ENCODE measurements at places on chromosomes 4 and X. TPM values are rescaled to one million over a fixed set of nuclear protein-coding genes. Genes with fewer than 3 reads are reported as not detected.
A peak's percentile ranks its signal among the peaks of the same experiment; 100 is the strongest.

- DNase-seq, result no peak
- H3K27ac ChIP-seq, result no peak overlapping the region
These were observed 101.1 kb downstream of the TMA16 start for GRCh38 chr4:163595580-163595979.

Gene MAGEA8
- total RNA-seq, result not detected

DNA sequence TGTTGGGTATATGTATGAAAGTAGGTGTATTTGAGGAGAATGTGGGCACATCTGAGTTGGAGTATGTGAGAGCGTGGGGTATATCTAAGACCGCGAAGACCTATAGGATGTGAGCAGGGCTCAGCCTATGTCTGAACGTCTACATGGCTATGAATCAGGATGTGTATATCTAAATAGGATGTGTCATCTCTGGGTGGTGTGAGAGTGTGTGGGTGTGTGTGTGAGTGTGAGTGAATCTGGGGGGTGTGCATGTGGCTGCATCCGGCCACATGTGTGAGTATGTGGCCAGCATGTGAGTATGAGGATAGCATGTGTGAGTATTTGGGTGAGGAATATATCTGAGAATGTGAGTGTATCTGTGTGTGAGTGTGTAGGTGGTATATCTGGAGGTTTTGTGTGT lies 7.7 kb downstream of the GPR173 start:
- H3K27me3 ChIP-seq, result no peaks in the 10 kb centered on the region
- H3K4me3 ChIP-seq, result no peak overlapping the region
- no peaks in the 10 kb centered on the region for H3K4me1 ChIP-seq
- H3K36me3 ChIP-seq, result no peaks in the 10 kb centered on the region
- DNase-seq, result no peak

Gene BEX5
- 4.3 TPM for total RNA-seq

- H3K4me1 ChIP-seq, result no peaks in the 10 kb centered on the region
- no peak overlapping the region for H3K4me3 ChIP-seq
- DNase-seq, result no peak
- no peaks in the 10 kb centered on the region for H3K27me3 ChIP-seq
- H3K27ac ChIP-seq, result no peak overlapping the region
- no peaks in the 10 kb centered on the region for H3K36me3 ChIP-seq
These were observed 219.5 kb downstream of the HS6ST2 start for GRCh38 chrX:132738951-132739350.

DNA sequence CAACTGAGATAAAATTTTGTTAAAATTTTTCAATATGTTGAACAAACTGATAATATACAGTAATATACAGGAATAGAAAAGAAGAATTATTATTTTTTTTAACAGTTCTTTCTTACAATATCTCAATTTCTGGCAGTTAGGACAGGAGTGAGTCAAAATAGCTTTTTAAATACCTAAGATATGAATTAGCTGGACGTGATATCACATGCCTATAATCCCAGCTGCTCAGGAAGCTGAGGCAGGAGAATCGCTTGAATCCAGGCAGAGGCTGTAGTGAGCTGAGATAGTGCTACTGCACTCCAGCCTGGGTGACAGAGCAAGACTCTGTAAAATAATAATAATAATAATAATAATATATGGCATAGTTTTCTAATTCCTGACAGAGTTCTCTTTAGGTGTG lies 1039.3 kb downstream of the STPG2 start:
- H3K27me3 ChIP-seq, result no peaks in the 10 kb centered on the region
- no peaks in the 10 kb centered on the region for H3K36me3 ChIP-seq
- H3K27ac ChIP-seq, result no peak overlapping the region

DNA sequence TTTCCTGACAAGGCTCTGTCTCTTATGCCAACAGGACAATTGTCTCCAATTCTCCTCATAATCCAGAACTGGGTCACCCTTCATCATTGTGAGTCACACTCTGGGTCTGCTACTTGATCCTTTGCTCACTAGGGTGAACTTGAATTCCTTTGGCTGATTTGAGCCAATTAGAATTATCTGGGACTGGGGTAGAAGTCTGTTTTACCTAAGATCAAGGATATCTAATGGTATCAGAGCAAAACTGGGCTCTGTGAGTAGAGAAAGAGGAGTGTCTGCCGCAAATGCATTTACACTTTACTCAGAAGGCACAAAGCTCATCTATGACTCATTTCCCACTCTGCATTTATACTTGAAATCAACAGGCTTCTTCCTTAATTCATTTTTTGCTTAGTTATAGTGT lies 72.6 kb downstream of the PITX2 start:
- H3K4me3 ChIP-seq, result no peak overlapping the region
- H3K36me3 ChIP-seq, result no peaks in the 10 kb centered on the region
- DNase-seq, result no peak

- peak; percentile 42 for DNase-seq
- H3K27me3 ChIP-seq, result no peaks in the 10 kb centered on the region
- no peaks in the 10 kb centered on the region for H3K36me3 ChIP-seq
- no peaks in the 10 kb centered on the region for H3K4me1 ChIP-seq
These were observed 28.0 kb downstream of the DMD start for GRCh38 chrX:33183361-33183760.

GRCh38 chr4:108777388-108777787 lies 14.5 kb upstream of the ETNPPL start:
- H3K4me1 ChIP-seq, result peaks cover 8% of the 10 kb centered on the region
- H3K4me3 ChIP-seq, result no peak overlapping the region
- H3K36me3 ChIP-seq, result no peaks in the 10 kb centered on the region
- H3K27me3 ChIP-seq, result no peaks in the 10 kb centered on the region

DNA sequence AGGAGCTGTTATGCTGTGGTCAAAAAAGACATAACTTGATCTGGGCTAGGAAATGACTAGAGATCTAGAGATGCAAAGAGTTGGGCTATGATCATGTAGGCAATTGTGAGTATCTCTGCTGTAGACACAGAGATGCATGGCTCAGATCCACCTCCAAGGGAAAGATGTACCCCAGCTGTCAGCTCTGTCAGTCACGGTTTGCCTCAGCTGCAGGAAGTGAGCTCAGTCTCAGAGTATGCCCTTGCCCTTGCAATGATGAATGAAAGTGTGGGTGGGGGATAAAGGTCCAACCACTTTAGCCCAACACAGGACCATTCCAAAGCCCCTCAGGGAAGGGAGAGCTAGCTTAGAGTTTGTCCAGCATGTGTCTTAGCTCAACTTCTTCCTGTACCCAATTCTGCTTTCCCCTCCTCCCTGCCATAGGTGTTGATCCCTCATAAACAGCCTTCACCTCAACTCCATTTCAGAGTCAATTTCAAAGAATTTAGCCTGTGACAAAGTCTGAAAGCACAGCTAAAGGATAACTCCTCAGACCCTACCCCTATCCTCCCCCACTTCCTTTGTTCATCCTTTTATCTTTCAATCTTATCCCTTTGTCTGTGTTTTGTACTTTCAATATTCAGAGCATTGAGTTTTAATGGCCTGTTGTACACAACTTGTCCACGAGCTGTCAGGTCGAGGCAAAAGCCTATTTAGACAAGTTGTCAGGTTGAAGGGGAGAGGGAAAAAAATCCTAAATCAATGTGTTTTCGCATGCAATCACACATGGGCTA lies 90.6 kb downstream of the MID1IP1 start:
- H3K36me3 ChIP-seq, result no peaks in the 10 kb centered on the region
- peaks cover 20% of the 10 kb centered on the region for H3K4me1 ChIP-seq
- H3K27me3 ChIP-seq, result no peaks in the 10 kb centered on the region
- DNase-seq, result no peak

GRCh38 chr4:24967346-24967745 lies 54.5 kb upstream of the CCDC149 start:
- no peak for DNase-seq
- H3K27me3 ChIP-seq, result no peaks in the 10 kb centered on the region
- H3K4me3 ChIP-seq, result no peak overlapping the region
- no peaks in the 10 kb centered on the region for H3K36me3 ChIP-seq
- no peaks in the 10 kb centered on the region for H3K4me1 ChIP-seq

DNA sequence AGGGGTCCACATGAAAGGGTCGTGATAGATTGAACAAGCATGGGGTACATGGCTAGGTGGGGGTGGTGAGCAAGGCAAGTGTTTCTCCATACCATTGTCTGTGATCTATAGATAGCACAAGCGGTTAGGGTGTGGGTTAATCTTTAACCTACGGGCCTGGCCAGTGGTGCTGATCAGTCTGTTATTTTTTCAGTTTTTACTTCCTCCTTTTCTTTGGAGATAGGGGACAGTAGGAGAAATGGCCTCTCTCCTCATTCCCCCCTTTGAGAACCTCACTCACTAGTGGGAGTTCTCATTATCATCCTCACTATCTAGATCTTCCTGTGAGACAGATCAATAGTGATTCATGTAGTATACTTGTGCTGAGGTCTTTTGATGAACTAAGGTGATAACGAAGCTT lies 16.2 kb upstream of the GPKOW start:
- no peaks in the 10 kb centered on the region for H3K4me1 ChIP-seq
- H3K36me3 ChIP-seq, result no peaks in the 10 kb centered on the region
- no peak for DNase-seq
- no peaks in the 10 kb centered on the region for H3K27me3 ChIP-seq
- H3K27ac ChIP-seq, result no peak overlapping the region

Gene UGDH
- total RNA-seq, result 71.1 TPM

DNA sequence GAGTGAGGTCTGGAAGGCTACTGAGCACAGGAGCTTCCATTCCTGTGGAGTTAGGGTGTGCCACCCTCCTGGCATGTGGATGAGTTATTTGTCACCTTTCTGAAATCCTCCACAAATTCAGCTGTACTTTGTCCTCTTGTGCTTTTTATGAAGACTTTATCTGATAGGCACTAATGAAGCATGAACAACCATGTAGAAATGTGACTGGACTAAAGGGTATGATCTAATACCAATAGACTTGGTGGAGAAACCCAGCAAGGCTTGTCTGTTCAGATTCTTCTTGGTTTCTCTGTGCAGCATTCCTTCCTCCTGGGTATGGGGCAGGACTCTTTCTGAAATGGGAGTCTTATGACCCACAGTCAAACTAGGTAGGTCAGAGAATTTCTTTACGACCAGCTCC lies 9.6 kb downstream of the NBDY start:
- peaks cover 5% of the 10 kb centered on the region for H3K4me1 ChIP-seq
- H3K27me3 ChIP-seq, result peaks cover 3% of the 10 kb centered on the region
- DNase-seq, result no peak
- no peak overlapping the region for H3K27ac ChIP-seq

- no peaks in the 10 kb centered on the region for H3K27me3 ChIP-seq
- no peaks in the 10 kb centered on the region for H3K4me1 ChIP-seq
- no peaks in the 10 kb centered on the region for H3K36me3 ChIP-seq
- no peak overlapping the region for H3K27ac ChIP-seq
- no peak overlapping the region for H3K4me3 ChIP-seq
These were observed 120.6 kb upstream of the EDNRA start for GRCh38 chr4:147360301-147360700.

Gene RGN
- total RNA-seq, result 21.5 TPM

Gene GAGE12C
- not detected for total RNA-seq

Gene PAGE1
- not detected for total RNA-seq

Gene DGAT2L6
- not detected for total RNA-seq

DNA sequence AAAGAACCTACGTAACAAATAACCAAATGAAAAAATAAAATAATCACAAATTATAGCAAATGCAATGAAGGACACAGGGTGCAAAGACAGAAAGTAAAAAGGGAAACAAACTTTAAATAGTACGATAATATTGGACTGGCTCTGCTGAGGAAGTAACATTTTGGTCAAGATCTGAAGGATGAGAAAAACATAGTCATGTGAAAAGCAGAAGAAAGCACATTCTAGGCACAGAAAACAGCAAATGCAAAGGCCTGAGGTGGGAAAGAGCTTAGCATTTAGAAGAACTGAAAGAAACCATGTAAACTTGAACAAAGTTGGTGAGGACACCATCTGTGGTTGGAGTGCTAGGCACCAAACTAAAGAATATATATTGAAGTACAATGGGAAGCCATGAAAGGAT lies 111.2 kb downstream of the PPP3CA start:
- H3K27me3 ChIP-seq, result no peaks in the 10 kb centered on the region
- no peak overlapping the region for H3K27ac ChIP-seq
- DNase-seq, result no peak
- peaks cover 11% of the 10 kb centered on the region for H3K4me1 ChIP-seq
- no peaks in the 10 kb centered on the region for H3K36me3 ChIP-seq
- no peak overlapping the region for H3K4me3 ChIP-seq

GRCh38 chrX:8242431-8243020 lies 71.5 kb upstream of the VCX2 start:
- H3K4me1 ChIP-seq, result no peaks in the 10 kb centered on the region
- no peak overlapping the region for H3K4me3 ChIP-seq
- no peak overlapping the region for H3K27ac ChIP-seq
- H3K36me3 ChIP-seq, result no peaks in the 10 kb centered on the region
- H3K27me3 ChIP-seq, result no peaks in the 10 kb centered on the region
- no peak for DNase-seq

Gene NEIL3
- total RNA-seq, result not detected

Gene ASB9
- total RNA-seq, result 1.6 TPM

GRCh38 chr4:74659576-74660411 lies 134.5 kb downstream of the BTC start:
- no peaks in the 10 kb centered on the region for H3K4me1 ChIP-seq
- H3K27me3 ChIP-seq, result no peaks in the 10 kb centered on the region
- no peak overlapping the region for H3K4me3 ChIP-seq
- DNase-seq, result no peak
- H3K36me3 ChIP-seq, result no peaks in the 10 kb centered on the region

- no peaks in the 10 kb centered on the region for H3K4me1 ChIP-seq
- no peak overlapping the region for H3K27ac ChIP-seq
- no peak for DNase-seq
- no peaks in the 10 kb centered on the region for H3K36me3 ChIP-seq
These were observed 59.2 kb downstream of the MND1 start for GRCh38 chr4:153403726-153404125.

- no peaks in the 10 kb centered on the region for H3K27me3 ChIP-seq
- peaks cover 9% of the 10 kb centered on the region for H3K4me1 ChIP-seq
- no peak overlapping the region for H3K27ac ChIP-seq
These were observed 106.2 kb upstream of the PUDP start for GRCh38 chrX:7254144-7254543.

Gene RNF150
- total RNA-seq, result 2.3 TPM

DNA sequence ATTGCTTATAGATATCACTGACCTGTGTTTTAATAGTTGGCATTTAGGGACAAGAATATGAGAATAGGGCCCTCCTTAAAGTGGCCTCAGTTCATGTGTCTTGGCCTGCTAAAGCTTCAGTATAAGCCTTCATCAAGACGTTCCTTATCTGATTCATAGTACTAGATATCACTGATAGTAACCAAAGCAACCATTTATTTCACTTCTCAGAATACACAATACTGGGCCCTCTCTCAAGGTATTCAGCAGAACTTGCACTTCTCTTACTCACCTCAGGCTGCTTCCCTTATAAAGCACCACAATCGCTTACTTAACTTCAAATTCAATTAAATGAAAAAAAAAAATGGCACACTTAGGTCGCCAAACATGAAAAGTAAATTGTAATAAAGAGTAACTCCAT lies 259.4 kb upstream of the PCDH7 start:
- no peaks in the 10 kb centered on the region for H3K4me1 ChIP-seq
- no peak overlapping the region for H3K27ac ChIP-seq
- no peak for DNase-seq
- H3K36me3 ChIP-seq, result no peaks in the 10 kb centered on the region
- no peak overlapping the region for H3K4me3 ChIP-seq

Gene PCSK1N
- total RNA-seq, result 196 TPM

- no peaks in the 10 kb centered on the region for H3K27me3 ChIP-seq
- H3K36me3 ChIP-seq, result no peaks in the 10 kb centered on the region
- H3K4me1 ChIP-seq, result no peaks in the 10 kb centered on the region
- no peak for DNase-seq
These were observed 343.1 kb upstream of the NOCT start for GRCh38 chr4:138672393-138672976.

GRCh38 chr4:6873792-6874461 lies 35.7 kb upstream of the TBC1D14 start:
- no peaks in the 10 kb centered on the region for H3K4me1 ChIP-seq
- H3K36me3 ChIP-seq, result peaks cover 11% of the 10 kb centered on the region
- no peak overlapping the region for H3K4me3 ChIP-seq
- peak; percentile 77 for DNase-seq
- H3K27me3 ChIP-seq, result no peaks in the 10 kb centered on the region
- no peak overlapping the region for H3K27ac ChIP-seq

All from body of pancreas (tissue), 4 donors.